Non-pigmented ciliary epithelial cell (primary cell): ENCODE measurements at places on chromosomes 4 and X.

- no peak for DNase-seq
Measured at GRCh38 chr4:99054428-99054994, 34.1 kb downstream of the ADH5 start.

DNA sequence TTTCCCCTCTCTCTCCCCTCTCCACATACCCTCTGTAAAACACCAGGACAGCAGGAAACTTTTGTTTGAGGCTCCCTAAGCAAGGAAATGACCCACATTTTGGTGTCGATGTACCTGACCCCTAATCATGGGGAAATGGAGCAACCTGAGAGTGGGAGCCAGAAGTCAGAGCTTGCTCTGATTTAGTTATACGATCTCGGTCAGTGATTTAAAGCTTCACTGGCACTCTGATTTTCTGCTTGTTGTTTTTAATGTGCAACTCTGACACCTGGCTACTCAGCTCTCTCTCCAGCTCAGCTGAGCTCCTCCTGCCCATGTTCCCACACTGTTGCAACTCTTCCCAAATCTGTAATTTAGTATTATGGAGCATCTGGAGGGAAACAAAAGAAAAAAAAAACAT, 408.6 kb downstream of the ADAM29 start:
- DNase-seq: no peak

GRCh38 chr4:112861691-112862674, 187.5 kb upstream of the ANK2 start:
- DNase-seq: no peak

GRCh38 chrX:11579636-11580600, 85.8 kb downstream of the ARHGAP6 start:
- no peak for DNase-seq

DNA sequence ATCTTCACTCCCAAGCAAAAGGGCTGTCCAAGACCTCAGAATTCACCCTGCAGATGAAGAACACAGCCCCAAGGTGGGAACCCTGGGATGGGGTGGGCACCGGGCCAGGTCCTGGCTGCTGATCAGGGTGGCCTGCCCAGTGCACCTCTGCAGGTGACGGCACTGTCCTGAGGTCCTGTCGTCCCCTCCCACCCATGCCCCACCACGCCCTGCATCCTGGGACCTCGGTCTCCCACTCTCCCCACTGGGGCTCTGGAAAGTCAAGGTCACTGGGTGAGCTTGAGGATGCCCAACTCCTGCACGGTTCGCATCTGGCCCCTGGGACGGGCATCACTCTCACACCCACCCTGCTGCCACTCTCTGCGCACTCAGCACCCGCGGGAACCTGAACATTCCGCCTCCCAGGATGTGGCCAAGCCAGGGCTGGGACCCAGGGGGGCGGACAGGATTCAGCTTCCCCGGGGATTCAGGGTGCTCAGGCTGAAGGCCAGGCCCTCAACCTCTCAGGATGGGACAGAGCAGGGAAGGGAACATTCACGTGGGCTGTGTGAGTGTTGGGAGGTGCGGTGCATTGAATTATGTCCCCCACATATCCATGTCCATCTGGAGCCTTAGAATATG, 115.9 kb downstream of the CPZ start:
- DNase-seq: no peak

DNA sequence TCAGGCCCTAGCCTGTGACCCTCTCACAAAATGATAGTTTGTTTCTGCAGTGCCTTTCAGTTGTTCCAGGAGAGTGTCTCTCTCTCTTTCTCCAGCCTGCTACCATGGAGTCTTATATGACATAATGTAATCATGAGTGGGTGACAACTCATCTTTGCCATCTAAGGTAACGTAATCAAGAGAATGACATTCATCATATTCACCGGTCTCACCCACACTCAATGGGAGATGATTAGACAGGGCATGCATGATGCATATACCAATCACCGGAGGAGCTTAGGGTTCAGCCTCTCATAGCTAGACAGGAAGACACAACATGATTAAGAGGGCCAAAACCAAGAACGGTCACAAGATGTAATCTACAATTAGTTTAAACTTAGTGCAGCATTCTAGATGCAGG, 97.1 kb upstream of the FAM9B start:
- no peak for DNase-seq

GRCh38 chr4:102196221-102196620, 149.1 kb downstream of the SLC39A8 start:
- no peak for DNase-seq

DNA sequence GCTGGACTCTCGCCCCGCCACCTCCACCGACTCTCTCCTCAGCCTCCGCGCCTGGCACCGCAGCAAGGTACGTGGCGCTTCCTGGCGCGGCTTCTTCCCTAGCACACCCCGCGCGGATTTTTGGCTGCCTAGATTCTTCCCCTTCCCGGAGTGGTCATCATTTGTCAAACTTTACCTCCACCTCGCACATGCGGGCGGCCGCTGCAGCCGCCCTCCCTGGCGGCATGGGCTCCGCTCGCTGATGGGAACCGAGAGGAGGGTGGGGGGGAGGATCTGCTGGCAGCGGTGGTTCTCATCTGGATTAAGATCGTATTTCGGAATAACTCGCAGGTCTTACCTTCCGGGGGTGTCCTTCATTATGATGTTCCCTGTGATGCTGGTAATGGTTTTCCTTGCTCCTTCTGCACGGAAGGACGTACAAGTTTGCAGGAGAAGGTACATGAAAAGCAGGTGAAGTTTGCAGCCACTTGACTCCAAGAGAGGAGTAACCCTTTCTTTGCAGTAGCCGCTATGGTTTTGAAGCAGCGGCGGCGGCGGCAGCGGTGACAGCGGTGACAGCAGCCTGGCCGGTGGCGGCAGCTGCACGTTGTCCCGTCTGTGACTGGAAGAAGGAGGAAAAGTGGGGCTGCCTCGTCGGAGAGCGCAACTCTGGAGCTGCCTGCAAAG, 2183.9 kb upstream of the TENM3 start:
- no peak for DNase-seq

- DNase-seq: peak; percentile 42
Measured at GRCh38 chr4:40548256-40548655, 81.4 kb downstream of the RBM47 start.

DNA sequence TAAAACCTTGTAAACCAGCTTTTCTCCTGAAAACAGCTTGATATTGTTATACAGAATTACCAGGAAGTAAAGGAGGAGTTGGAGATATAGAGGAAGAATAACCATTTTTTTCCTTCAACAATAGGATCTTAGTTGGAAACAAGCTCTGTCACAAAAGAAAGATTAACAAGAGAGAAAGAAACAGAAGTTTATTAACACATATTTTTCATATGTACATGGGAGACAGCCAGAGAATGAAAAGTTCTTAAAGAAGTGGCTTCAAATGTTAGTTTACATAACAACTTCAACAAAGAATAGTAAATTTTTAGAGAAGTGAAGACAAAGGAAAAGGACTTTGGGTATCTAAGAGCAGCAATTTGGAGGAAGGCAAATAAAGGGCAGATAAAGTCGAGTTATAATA, 94.9 kb upstream of the ANKRD50 start:
- no peak for DNase-seq
